Dermis blood vessel endothelial cell (primary cell): ENCODE measurements at places on chromosomes 13 and 19.

GRCh38 chr19:49690656-49691242 is at the start of gene CPT1C:
CPT1C (plus strand) TSS chr19:49691116; CDS start chr19:49692253, 1,137 bp downstream.
- peak; percentile 88 for DNase-seq

DNA sequence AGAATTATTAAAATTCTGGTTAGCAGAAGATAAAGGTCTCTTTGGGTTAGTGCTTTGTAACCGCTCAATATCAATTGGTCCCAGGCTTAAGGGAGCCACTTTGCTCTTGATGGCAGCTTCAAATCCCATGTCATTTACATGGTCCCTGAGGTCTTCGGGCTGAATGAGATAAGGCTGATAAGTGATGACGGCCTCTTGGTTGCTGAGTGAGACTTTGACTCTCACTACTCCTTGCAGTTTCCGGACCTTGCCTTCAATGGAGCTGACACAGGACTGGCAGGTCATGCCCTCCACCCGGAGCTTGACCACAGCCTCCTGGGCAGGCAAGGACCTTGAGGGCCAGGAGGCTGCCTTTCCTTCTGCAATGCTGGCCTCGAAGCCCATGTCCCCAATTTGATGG is 36.8 kb downstream of the ATP7B start:
- no peak for DNase-seq

GRCh38 chr13:92574499-92574898 is 652.1 kb upstream of the GPC6 start:
- no peak for DNase-seq

DNA sequence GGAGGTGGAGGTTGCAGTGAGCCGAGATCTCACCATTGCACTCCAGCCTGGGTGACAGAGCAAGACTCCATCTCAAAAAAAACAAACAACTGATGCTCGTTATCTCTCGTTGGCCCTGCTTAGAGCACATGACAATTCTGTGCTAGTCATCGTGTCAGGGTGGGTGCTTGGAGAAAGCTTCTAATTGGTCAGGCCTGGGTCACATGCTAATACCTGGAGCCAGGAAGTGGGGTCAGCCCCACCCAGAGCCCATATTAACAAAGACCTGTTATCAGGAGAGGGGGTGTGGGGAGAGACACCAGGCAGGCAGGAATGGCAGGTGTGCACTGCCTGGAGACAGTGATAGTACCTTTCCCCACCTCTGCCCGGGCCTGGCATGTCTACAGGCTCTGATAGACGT is 84.9 kb downstream of the DPF1 start:
- no peak for DNase-seq

DNA sequence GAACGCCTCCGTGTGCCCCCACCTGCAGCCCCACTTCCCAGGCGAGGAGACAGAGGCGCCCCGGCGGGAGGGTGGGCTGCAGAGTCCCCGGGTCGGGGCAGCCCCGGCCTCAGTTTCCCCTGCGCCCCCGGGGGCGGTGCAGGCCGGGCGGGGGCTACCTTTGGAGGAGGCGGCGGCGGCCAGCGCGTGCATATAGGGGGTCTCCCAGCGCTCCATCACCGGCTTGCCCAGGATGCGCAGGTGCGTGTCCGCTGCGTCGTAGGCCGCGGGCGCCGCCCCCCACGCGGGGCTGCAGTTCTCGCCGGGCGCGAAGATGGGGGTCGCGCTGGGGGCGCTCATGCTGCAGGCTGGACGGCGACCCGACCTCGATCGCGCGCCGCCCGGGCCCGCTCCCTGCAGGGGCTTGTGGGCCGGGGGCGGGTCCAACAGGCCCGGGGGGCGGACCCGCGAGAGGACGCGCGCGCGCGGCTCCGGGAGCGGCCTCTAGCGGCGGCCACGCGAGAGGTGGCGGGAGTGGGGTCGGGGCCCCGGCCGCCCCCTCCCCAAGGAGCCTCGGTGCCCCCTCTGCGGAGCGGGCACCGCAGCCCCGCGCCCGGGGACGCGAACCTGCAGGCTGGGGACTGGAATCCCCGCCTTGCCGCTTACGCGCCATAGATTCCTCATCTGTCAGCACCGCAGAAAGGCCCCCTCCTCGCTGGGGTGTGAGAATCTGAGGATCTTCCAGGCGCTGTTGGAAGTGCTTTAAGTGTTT is at the start of gene GAMT:
Gene GAMT, minus strand, starts transcription at position 405 of the 751 bp plus-strand sequence. Its CDS starts 66 bp downstream, at position 339.
- DNase-seq, result peak; percentile 49

DNA sequence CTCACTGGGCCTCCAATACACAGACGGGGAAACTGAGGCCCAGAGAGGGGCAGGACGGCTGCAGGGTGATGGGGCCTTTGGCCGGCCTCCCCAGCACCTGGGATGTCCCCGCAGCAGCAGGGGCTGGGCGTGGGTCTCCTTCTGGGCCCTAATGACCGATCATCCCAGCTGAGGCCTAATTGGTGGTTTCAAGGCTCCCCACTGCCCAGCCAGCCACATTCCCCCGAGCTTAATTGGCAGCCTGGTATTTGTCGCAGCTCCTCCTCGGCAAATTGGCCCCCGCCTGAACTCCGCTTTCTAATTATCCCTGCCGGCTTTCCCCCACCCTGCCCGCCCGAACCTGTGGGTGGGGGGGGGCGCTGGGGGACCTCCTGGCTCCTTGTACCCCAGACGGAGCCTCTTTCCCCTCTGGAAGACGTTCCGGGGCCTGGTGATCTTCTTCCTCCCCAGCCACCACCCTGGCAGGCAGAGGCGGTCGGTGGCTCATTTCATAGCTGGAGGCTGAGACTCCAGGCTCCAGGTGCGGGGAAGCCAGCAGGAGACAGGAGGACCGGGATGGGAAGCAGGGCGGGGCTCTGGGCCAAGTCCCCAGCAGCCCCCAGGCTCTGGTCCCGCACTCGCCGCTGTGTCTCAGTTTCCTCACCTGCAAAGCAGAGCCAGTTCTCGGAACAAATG is 27.2 kb upstream of the WDR18 start:
- DNase-seq, result no peak

- peak; percentile 18 for DNase-seq
These were observed at the start of gene TOMM40 for GRCh38 chr19:44891016-44891882. TOMM40 (plus strand) TSS chr19:44891254; CDS start chr19:44891416, 162 bp downstream.

DNA sequence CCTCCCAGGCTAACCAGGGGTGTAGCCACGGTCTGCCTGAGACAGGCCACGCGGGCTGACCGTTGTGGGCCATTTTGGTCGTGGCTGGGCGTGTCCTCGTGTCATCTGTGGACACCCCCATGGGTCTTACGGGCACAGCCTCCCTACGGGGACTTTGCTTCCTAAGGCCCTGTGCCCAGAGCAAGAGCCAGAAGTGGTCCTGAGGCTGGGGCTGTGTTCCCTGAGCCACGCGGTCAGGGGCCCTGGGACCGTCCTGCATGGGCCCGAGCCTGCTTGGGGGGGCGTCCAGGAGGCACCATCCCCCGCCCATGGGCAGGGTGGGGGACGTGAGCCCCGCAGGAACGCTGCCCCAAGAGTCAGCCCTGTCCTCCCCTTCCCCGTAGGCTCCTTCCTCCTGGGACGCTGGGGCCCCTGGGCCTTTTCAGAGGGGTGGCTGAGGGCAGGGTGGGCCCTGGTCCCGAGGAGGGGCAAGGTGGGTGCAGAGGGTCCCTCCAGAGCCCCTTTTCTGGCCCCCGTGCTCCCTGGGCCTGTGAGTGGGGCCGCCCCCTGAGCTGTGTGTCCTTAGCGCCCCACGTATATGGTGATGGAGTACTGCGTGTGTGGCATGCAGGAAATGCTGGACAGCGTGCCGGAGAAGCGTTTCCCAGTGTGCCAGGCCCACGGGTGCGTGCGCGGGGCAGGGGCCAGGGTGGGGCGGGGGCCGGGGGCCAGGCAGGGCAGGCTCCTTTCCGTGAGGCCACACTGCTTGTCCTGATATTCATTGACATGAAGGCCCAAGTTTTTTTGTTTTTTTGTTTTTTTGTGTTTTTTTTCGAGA is 13.4 kb downstream of the STK11 start:
- no peak for DNase-seq

DNA sequence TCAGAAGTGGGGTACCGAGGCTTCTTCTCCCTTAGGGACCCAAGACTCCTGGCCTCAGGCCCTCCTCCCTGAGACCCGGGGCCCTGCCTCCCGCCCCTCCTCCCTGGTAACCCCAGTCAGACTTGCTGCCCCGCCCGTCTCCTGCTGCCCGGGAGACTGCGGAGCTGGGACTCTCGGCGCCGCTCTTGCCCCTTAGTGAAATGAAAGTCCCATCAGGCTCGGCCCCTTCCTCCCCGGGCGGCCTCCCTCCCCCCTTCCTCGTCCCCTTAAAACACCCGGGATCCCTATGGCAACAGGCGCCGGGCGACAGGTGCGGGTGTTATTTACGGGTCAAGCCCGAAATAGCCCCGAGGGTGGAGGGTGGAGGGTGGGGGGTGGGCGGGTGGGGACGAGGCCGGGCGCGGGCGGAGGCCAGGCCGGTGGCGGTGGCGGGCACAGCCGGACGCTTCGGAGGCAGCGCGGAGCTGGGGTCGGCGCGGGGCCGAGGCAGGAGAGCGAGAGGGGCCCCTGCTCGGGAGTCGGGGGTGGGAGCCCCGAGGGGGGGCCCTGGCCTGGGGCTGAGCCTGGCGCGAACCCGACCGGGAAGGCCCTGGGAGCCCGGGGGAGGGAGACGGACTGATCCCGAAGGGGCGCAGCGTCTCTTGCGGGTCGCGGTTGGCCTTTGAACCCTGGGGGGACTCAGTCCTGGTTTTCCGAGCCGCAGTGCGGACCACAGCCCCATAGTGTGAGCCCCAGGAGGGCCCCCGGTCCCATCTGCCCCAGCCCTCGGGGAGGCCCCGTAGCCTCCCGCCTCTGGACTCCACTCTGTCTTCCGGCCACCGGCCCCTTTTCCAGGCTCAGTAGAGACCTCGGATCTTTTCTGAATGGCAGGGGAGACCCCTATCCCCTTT is at the start of gene CACNG6:
Gene CACNG6, plus strand, starts transcription at position 414 of the 890 bp plus-strand sequence. CDS start 1,241 bp downstream, outside the sequence.
- DNase-seq, result peak; percentile 67

- no peak for DNase-seq
These were observed 30.1 kb upstream of the USP12 start for GRCh38 chr13:27201661-27202060.

- no peak for DNase-seq
These were observed 249.4 kb upstream of the PCDH20 start for GRCh38 chr13:61664801-61665705.

DNA sequence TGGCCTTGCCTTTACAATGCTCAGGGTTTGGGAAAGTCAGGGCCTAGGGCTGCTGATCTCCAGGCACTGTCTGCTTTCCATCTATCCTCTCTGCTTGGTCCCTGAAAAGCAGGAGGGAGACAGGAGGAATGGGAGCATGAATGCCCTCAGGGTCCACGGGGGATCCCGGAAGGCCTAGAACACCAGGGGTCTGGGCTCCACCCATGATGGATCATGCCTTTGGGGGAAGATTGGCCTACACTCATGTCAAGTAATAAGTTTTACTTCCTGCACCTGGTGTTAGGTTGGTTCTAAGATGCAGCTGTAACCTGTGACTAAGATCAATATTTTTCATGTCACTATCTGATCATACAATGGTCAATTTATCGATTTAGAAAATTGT is 118.3 kb upstream of the GJB6 start:
- no peak for DNase-seq

GRCh38 chr13:74136084-74136658 is 2.0 kb upstream of the KLF12 start:
- DNase-seq, result peak; percentile 37

GRCh38 chr13:23069566-23069965 is 111.2 kb upstream of the SGCG start:
- DNase-seq, result no peak

DNA sequence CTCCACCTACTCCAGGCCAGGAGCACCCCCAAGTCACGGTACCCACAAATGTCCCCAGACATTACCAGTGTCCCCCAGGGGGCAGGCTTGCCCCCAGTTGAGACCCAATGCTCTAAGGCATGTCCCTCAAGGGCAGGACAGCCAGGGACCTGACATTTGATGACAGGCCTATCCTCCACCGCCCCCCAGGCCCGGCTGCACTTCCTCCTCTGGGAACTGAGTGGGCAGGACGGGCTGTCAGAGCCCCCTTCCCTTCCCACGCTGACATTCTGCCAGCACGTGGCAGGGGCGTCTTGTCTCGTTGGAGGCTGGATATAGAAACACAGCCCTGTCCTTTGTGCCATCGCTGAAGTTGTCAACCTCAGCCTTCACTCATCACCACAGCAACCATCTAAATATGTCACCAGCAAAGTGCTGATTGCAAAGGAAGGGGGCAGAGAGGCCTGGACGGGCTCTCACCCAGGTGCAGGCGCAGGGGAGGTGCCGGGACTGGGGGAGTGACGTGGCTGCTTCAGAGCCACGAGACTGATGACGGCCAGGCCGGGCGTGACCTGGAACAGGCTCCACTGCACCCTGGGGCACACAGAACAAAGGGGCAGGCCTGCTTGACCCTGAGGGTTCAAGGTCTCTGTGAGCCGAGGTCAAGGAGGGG is 38.4 kb downstream of the GNG7 start:
- DNase-seq, result no peak

DNA sequence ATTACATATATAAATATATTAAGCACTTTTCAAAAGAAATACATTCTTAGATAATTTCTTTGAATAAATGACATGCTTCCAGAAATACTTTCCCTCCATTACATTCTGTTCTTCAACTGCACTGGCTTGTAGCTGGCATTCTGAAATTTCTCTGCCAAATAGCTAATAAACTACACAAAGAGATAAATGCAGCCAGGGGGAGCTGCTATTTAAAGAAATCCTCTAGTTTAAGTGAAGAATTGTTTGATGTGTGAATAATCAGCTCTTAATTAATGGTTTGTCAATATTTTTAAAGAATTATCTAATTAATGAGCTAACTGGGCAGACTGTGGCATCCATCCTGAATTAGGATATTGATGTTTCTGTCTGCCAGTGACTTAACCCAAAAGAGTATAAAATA is 30.7 kb downstream of the SLC7A1 start:
- no peak for DNase-seq

GRCh38 chr13:65631078-65631477 is 1599.1 kb downstream of the PCDH9 start:
- no peak for DNase-seq
